ENCODE measurements at places on chromosomes 6 and 20.
A peak's percentile ranks its signal among the peaks of the same experiment; 100 is the strongest.

DNA sequence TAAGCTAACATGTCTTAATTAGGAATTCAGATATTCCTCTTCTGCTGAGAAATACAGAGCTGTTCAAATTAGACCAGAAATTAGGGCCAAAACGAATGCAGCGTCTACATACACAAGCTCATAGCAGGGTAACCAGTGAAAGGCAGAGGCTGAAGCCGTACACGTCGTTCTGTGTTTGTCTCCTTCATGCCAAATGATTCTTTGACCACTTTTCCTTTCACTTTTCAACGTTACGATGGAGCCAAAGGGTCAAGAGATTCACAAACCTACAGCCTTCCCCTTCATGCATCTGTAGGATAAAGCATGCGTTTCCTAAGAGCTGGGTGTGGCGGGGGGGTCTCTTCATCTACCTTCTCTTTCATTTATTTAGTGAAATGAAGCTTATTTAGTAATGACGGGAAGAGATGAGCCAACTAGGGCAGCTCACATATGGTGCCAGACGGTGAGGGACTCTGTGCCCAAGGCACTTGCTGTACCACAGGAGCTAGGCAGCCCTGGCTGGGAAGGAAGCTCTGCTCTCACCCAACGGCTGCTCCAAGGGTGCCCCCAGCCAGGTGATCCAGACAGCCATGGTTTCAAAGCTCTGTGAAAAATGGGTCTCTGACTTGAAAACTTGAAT lies 178.0 kb downstream of the ATXN1 start:
- DNase-seq = no peak

- DNase-seq = no peak
These were observed 284.4 kb upstream of the CDH4 start for GRCh38 chr20:60967431-60968316.

- peak; percentile 82 for DNase-seq
These were observed 36.4 kb downstream of the HFE start for GRCh38 chr6:26123675-26123946.

GRCh38 chr6:96760153-96760687 lies 77.1 kb downstream of the GPR63 start:
- DNase-seq = no peak

GRCh38 chr6:5752391-5752680 lies 254.4 kb downstream of the NRN1 start:
- DNase-seq = no peak

GRCh38 chr6:16437984-16438383 lies 199.6 kb downstream of the GMPR start:
- DNase-seq = no peak

DNA sequence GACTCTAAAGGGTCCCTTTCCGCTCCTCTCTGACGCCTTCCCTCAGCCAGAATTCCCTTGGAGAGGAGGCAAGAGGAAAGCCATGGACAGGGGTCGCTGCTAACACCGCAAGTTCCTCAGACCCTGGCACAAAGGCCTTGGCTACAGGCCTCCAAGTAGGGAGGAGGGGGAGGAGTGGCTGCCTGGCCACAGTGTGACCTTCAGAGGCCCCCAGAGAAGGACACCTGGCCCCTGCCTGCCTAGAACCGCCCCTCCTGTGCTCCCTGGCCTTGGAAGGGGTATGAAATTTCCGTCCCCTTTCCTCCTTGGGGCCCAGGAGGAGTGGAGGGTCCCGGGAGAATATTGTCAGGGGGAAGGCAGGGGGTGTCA lies 2.7 kb downstream of the VEGFA start:
- no peak for DNase-seq

DNA sequence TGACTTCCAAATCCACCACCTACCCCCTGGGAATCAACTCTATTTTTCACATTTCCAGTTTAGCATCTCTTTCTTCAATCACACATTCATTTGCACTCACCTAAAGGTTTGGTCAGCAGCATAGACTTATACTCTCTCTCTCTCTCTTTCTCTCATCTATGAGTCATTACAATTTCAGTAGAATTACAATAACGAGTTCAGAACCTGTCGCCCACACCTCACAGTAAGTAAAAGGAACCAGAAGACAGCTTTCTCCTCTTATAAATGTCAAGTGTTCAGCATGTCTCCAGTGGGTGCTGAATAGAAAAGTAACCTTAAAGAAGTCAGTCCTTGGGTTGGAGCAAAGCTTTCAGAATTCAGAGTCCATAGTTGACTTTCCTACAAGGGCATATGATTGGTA lies 1.1 kb upstream of the PHACTR1 start:
- DNase-seq = no peak

- DNase-seq = peak; percentile 12
These were observed at the start of gene PGBD1 for GRCh38 chr6:28281288-28282064. Gene PGBD1, plus strand, starts transcription at chr6:28281572. Its CDS starts 2,242 bp downstream, at chr6:28283814.
